ENCODE measurements at places on chromosomes 2 and 18. TPM values are rescaled to one million over a fixed set of nuclear protein-coding genes. Genes with fewer than 3 reads are reported as not detected.
A peak's percentile ranks its signal among the peaks of the same experiment; 100 is the strongest.

DNA sequence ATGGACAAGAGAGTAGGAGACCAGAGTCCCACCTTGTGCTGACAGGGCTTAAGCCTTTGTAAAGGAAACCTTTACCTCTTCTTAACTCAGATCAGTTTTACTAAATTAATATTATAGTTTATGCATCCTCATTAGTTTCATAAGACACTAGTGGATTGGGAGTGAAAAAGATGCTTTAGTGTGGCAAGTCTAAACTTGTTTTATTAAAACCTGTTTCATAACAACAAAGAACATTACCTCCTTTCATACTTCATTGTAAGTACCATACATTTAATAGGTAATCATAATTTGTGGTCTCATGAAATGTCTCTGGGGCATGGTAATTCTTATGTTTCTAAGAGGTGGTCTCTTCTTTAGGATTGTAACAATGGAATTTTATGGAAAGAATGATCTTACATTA is 63.4 kb downstream of the PIKFYVE start:
- H3K4me1 ChIP-seq, result no peaks in the 10 kb centered on the region
- peaks cover 13% of the 10 kb centered on the region for H3K36me3 ChIP-seq
- no peak overlapping the region for H3K4me3 ChIP-seq
- H3K27ac ChIP-seq, result no peak overlapping the region
- no peaks in the 10 kb centered on the region for H3K27me3 ChIP-seq

DNA sequence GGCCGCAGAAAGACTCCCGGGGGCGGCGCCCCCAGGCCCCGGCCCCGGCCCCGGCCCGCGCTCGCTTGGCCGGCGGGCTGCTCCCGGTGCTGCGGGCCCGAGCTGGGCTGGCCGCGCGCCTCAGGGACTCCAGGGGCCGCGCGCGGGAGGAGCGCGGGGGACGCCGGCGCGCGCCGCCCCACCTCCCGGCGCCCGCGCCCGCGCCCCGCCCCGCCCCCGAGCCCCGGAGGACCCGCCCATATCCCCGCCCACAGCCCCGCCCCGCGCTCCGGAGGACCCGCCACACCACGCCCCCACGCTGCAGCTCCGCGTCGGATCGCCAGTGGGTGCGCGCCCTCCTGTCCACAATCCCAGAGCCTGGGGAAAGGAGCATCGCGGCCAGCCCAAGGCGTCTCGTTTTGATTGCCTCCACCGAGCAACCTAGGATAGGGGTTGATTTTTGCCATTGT is at the start of gene PARD6G:
TSS of gene PARD6G (minus strand) at position 122 of the 449 bp plus-strand sequence. CDS start 166 bp downstream, outside the sequence.
- no peaks in the 10 kb centered on the region for H3K36me3 ChIP-seq
- H3K27ac ChIP-seq, result no peak within 1 kb of the TSS
- DNase-seq, result peak; percentile 39

The PTH2R gene
- not detected for polyA plus RNA-seq

DNA sequence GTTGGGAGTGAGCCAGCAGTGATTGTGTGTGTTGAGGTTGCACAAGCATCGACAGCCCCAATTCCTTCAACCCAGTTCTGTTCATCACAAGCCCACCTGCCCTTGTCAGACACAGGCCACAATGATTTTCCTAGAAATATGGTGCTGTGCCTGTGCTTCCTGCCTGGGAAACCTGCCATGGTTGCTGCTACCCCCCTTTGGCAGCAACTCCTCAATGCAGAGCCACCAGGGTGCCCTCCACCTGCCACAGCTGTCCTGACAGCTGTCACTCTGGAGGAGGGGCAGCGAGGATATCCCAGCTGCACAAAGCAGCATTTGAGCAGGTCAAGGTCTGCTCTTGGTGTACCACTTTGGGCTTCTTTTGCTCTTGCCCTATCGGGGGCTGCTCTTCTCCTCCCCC is 27.1 kb downstream of the SMIM21 start:
- H3K4me1 ChIP-seq, result no peaks in the 10 kb centered on the region
- H3K27ac ChIP-seq, result no peak overlapping the region

DNA sequence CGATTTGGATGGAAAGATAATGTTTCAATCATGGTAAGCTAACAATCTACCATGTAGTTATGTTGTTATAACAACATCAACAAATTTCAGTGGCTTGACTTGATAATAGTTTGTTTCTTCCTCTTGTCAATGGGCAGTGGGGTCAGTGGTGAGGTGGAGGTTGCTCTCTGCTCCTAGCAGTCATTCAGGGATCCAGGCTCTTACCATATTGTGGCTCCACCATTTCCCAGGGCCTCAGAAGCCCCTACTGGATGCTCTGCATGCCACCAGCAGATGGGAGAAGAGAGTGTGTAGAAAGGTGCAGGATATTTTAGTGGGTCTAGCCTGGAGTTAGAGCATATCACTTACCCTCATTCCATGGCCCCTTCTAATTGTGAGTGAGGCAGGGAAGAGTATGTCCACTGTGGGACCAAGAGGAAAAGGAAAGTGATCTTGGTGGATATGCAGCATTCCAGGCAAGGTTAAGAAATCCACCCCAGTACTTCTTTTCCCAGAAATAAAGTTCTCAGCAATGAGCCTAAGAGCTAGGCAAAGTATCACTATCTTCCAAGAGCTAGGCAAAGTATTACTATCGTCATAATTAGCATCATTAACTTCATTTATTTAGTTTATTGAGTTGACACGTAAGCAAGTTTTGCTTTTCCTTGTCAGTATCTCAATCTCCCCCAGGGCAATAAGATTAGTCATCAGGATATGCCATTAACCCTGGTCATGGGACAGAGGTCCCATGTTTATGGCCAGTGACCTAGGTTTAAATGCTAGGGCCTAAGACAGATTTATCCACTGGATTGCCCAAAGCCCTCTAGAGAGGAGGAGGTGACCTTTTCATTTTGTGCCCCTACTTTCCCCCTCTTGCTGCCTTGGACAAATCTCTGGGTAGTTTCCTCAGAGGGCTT is 4.2 kb upstream of the IWS1 start:
- H3K4me3 ChIP-seq, result no peak overlapping the region
- DNase-seq, result no peak
- no peaks in the 10 kb centered on the region for H3K36me3 ChIP-seq
- peaks cover 8% of the 10 kb centered on the region for H3K4me1 ChIP-seq

The OSBPL1A gene
- polyA plus RNA-seq, result 2.5 TPM

GRCh38 chr18:44589693-44590355 is 90.9 kb upstream of the SETBP1 start:
- DNase-seq, result no peak
- no peak overlapping the region for H3K4me3 ChIP-seq

GRCh38 chr2:100742277-100743254 is 77.4 kb upstream of the NPAS2 start:
- no peak for DNase-seq
- H3K27ac ChIP-seq, result no peak overlapping the region
- no peaks in the 10 kb centered on the region for H3K4me1 ChIP-seq
- H3K36me3 ChIP-seq, result no peaks in the 10 kb centered on the region

All from CD8-positive, alpha-beta memory T cell (primary cell).